ENCODE measurements at places on chromosomes 13 and 19. TPM values are rescaled to one million over a fixed set of nuclear protein-coding genes. Genes with fewer than 3 reads are reported as not detected.

Gene AMER2
- 153 TPM for total RNA-seq

Gene NECTIN2
- total RNA-seq = 23.8 TPM

Gene SWSAP1
- 0.94 TPM for total RNA-seq

Gene RDH8
- total RNA-seq = not detected

Gene LRRC63
- total RNA-seq = 4.4 TPM

Gene HAUS5
- total RNA-seq = 7.5 TPM

Gene NKG7
- total RNA-seq = 0.63 TPM

Gene SRRM5
- total RNA-seq = not detected

Gene IPO5
- 255 TPM for total RNA-seq

Gene RASL11A
- 0.94 TPM for total RNA-seq

Gene GIPC3
- total RNA-seq = under 0.01 TPM

Gene RYR1
- total RNA-seq = 9.1 TPM

Gene CA11
- total RNA-seq = 7.8 TPM

Gene TMEM150B
- not detected for total RNA-seq

Gene ATP4A
- total RNA-seq = not detected

Gene ZNF471
- 48.5 TPM for total RNA-seq

Gene ITGBL1
- total RNA-seq = not detected

Gene ZFP82
- total RNA-seq = 49.5 TPM

Gene CDC16
- 98.9 TPM for total RNA-seq

Gene DPP9
- total RNA-seq = 12.5 TPM

Gene ZFP28
- 42.3 TPM for total RNA-seq

Gene USHBP1
- 1.3 TPM for total RNA-seq

Gene FCER2
- total RNA-seq = not detected

Gene PROZ
- not detected for total RNA-seq

Gene ARL11
- not detected for total RNA-seq

Gene CATSPERD
- total RNA-seq = not detected

Gene TEKTIP1
- total RNA-seq = not detected

Gene CADM4
- 89.8 TPM for total RNA-seq

Gene ZMYM5
- 46.0 TPM for total RNA-seq

Gene CILP2
- total RNA-seq = 0.31 TPM

Gene IL11
- not detected for total RNA-seq

Gene ATG4D
- 14.7 TPM for total RNA-seq

Gene IGSF23
- not detected for total RNA-seq

Measured in parietal lobe (tissue), 2 donors.